NCI-H748 treated with DMSO at 0.1 percent for 48 hours (cell line): ENCODE measurements at places on chromosomes 7 and 10.

GRCh38 chr10:129891806-129892205 is 72.3 kb downstream of the EBF3 start:
- DNase-seq, result no peak

GRCh38 chr7:1227071-1227804 is 5.4 kb upstream of the UNCX start:
- no peak for DNase-seq

DNA sequence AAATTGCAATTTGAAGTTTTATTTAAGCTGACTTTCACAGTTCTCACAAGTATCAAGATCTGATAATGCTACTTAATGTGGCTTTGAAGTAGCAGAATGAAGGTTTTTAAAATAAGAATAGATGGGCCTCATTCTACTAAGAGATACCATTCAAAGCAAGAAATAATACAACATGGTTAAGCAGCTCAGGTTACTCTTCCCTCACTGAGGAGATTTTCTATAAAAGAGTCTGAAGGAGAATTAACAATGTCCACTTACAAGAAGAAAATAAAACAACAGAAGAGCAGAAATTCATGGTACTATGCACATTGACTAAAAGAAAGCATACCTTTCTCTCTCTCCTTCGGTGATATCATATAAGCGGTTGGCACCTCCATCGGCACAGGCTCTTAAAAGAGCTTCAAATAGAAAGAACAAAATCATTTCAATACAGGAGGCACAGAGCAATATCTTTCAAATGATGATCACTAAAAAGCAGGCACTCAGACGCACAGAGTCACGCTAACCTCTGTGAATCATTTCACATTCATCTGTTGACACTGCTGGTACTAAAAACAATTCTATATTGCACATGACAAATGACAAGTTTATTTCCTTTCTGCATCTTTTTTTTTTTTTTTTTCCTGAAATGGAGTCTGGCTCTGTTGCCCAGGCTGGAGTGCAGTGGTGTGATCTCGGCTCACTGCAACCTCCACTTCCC is 153.1 kb downstream of the TPK1 start:
- no peak for DNase-seq

DNA sequence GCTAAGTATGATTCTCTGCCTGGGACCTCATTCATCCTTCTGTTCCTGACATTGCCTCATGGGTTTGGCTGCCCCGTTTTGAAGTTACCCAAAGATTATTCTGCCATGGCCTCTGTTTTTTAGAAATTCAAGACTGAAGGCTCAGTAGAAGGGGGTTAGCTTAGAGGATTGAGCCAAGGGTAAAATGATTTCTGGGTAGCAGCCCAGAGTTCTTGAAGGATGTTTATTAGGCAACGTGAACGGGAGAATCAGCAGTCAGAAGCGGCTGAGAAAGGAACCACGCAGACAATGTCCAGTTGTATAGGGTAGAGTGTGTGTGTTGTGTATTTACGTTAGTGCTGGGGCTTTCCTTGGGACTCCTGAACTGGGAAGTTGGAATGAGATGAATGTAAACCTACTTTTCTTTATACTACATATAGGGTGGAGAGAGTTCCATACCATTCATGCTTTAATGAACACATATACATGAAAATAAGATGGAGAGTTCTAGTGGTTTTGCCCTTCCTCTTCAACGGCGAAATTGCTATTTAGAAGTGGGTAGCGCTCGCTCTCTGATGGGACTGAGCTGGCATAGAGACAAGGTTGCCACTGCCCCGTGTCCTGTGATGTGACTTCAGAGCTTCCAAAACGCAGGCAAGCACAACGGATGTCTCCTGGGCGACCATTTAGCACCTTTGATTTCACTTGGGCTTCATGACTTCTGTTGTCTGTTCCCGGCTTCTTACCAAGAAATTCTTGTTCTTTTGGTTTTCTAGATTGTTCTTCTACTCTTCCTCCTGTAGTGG is 35.0 kb upstream of the IL15RA start:
- DNase-seq, result no peak

DNA sequence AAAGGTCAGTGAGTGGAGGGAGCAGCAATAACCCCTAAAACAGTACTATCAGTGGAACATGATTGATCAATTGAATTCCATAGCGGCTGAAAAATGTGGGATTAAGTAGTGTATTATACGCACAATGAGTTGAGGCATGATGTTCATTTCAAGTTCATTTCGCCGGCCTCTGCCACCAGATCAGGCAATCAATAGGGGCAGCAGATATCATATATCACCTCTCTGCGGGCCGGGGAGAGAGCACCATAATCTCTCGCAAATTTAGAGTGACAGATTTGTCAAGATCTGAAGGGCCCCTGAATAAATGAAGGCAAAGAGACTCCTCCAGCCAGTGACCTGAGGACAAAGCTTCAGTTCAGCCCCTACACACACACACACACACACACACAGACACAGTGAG is 58.5 kb downstream of the PAX2 start:
- DNase-seq, result no peak

DNA sequence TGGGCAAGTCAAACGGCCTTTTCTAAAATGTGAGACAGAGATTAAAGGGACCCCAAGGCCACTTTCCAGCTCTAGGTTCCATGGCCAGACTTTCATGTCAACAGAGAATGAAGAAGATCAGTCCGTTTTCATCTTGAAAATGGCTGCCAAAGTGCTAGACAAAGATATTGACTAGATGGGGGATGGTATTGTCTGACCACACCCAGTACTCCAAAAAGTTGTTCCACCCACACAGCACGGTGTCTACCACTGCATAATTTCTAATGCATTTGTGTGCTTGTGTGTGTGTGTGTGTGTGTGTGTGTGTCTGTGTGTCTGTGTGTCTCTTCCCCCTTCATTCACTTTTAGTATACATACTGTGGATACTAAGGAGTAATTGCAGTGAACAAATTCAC is 1.3 kb downstream of the COL1A2 start:
- no peak for DNase-seq

DNA sequence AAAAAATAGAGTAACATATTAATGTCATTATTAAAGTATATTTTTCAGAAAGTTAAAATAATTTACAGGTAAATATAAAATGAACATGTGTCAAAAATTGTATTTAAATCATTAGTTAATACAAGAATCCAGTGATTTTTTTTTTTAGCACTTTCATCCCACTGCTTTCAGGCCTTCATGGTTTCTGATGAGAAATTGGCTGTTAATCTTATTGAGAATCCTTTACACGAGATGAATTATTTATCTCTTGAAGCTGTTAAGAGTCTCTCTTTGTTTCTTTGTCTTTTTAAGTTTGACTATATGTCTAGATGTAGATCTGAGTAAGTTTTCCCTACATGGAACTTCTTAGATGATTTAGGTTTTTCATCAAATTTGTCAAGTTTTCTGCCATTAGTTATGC is 578.5 kb upstream of the KCND2 start:
- no peak for DNase-seq

- DNase-seq, result no peak
These were observed 46.3 kb downstream of the PDK4 start for GRCh38 chr7:95549818-95550529.

- DNase-seq, result peak; percentile 30
These were observed 4.3 kb downstream of the ELOVL3 start for GRCh38 chr10:102230264-102230860.

- peak; percentile 26 for DNase-seq
These were observed 243.2 kb upstream of the SLC26A5 start for GRCh38 chr7:103689255-103689654.
